Fibroblast of skin of back (primary cell): ENCODE measurements at places on chromosomes 3 and 15.

GRCh38 chr3:144963810-144964209 lies 992.2 kb downstream of the DIPK2A start:
- no peak for DNase-seq

GRCh38 chr3:127002195-127003174 lies 19.6 kb downstream of the PLXNA1 start:
- DNase-seq, result peak; percentile 94

DNA sequence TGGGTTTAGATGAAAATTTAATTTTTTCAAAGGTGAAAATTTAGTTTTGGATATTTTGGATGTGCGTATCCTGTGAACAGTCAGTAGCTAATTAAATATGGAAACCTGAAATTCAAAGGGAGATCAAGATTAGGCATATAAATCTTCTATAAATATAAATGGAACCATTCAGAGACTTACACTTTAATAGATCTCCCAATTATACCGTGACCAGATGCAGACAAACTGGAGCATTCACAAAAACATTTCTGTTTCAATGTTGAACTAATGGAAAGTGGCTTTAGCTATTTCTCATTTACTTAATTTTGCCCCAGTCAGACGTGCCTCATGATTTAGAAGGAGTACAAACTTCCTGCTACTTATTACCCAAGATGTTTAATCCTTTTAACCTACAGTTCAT lies 29.1 kb upstream of the POU1F1 start:
- no peak for DNase-seq

DNA sequence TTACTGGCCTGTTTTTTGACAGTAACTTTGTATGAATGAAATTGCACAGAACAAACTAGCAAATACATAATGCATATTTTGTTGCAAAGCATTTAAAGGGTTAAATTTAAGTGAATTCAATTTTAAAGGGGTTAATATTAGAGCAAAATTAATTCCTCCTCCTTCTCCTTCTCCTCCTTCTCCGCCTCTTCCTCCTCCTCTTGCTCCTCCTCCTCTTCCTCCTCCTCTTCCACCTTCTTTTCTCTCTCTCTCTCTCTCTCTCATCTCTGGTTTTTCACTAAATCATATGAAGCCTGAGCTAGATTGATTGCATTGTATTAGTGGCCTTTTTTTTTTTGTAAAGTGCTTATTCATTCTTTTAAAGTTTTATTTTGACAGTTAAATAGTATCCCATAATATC lies 154.5 kb downstream of the THRB start:
- DNase-seq, result no peak

- no peak for DNase-seq
Measured at GRCh38 chr15:70180186-70180875, 82.6 kb upstream of the TLE3 start.

DNA sequence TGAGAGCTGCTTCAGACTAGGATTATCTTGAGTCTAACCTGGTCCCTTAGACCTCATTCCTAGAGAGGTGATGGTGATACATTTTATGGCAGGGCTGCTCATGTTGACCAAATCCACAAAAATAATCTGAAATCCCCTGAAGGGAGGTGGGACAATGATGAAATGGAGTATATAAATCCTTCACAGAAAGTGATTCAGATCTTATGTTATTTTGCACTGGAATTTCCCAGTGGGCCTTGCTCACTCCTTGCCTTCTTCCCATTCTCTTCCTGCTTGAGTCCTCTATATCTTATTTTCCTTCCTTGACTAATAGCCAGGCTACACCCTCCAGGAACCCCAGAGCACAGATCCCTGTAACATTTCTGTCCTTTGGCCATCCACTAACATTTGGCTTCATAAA lies 10.4 kb upstream of the TMEM202 start:
- no peak for DNase-seq

- no peak for DNase-seq
Measured at GRCh38 chr3:42355612-42356011, 54.8 kb downstream of the LYZL4 start.

DNA sequence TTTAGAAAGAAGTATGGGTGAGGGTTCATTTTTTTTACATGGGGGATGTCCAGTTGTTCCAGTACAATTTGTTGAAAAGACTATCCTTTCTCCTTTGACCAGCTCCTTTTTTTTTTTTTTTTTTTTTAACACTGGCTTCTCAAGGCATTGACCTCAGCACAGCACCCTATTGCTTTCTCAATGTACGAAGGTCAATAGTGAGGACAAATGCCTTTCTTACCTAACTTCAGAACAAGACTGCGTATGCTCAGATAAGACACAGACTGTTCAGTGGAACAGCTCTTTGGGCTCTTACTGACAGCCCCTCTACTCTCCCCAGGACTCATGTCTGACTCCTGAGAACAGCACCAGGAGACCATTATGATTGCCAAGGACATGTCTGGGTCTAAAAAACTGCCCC lies 10.4 kb upstream of the CILP start:
- no peak for DNase-seq

GRCh38 chr3:174337227-174337626 lies 521.9 kb upstream of the NAALADL2 start:
- DNase-seq, result no peak

- no peak for DNase-seq
Measured at GRCh38 chr15:67465196-67465952, 55.6 kb upstream of the C15orf61 start.

GRCh38 chr3:132317229-132317948 lies at the start of gene ACP3:
ACP3 (plus strand) TSS chr3:132317407; CDS start chr3:132317457, 50 bp downstream.
- DNase-seq, result peak; percentile 18

- DNase-seq, result no peak
Measured at GRCh38 chr3:100169201-100169920, 55.1 kb upstream of the FILIP1L start.

DNA sequence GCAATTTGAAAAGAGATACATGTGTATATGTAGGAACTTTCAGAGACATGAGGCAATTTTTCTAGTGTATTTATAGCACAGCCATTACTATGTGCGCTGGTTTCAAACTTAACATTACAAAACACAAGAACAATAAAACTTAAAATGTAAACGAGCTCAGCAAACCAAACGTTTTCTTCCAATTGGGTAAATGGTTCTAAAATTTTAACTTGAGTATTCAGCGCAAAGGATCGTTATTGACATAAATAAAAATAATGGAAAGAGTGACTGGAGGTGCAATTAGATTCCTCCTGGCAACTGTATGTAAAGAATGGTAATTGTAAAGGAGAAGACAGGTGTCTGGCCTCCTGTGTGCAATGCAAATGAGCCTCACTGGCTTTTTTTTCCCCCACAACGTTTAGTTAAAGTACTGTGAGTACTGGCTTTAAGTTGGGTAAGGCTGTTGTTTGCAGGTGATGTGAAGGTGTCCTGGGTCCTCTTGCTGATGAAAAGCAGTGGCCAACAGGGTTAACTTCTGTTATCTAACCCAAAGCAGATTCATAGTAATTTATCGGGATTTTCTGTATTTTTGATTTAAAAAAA lies 14.1 kb upstream of the GADL1 start:
- DNase-seq, result no peak

DNA sequence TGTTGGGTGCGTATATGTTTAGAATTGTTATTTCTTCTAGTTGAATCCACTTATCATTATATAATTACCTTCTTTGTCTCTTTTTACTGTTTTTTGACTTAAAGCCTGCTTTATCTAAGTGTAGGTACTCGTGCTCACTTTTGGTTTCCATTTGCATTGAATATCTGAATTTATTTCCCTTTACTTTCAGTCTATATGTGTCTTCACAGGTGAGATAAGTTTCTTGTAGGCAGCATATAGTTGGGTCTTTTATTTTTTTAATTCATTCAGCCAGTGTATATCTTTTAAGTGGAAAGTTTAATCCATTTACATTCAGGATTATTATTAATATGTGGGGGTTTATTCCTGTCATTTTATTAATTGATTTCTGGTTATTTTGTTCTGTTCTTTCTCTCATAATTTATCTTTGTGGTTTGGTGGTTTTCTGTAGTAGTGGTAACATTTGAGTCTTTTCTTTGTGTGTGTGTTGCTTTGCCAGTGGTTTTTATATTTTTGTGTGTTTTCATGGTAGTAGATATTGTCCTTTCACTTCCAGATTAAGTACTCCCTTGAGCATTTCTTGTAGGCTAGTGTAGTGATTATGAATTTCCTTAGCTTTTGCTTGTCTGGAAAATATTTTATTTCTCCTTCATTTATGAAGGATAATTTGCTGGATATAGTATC lies 27.3 kb downstream of the STT3B start:
- no peak for DNase-seq

GRCh38 chr3:99626417-99626788 lies 12.0 kb upstream of the COL8A1 start:
- no peak for DNase-seq

GRCh38 chr3:148379763-148380382 lies 317.8 kb upstream of the AGTR1 start:
- DNase-seq, result peak; percentile 74

GRCh38 chr3:144229330-144229729 lies 257.7 kb downstream of the DIPK2A start:
- no peak for DNase-seq

DNA sequence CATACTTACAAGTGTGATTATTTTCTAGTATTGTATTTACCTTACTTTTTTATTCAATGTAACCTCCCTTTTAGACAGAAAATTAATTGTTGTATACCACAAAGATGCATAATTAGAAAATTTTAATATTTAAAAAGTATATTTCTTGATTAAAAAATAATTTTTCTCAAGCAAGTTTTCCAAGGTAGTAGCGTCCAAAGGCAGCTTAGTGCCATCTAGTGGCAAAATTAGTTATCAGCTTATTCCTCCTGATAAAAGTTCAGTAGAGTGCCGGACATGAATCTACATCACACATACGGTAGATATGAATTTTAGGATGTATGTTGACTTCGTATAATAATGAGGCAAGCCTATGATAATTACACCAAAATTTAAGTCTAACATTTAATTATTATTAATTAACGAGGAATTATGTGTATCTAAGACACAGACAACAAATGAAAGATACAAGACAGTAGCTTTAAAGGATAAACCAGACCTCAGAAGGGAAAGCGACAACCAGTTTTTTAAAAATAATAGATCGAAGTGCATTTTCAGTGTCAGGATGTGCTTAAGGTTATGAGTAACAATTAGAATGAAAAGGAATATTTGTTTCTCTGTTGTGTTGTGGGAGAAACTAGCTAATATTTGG lies 405.9 kb downstream of the ROBO1 start:
- DNase-seq, result peak; percentile 53

GRCh38 chr3:78314327-78314726 lies 1274.4 kb downstream of the ROBO2 start:
- no peak for DNase-seq

DNA sequence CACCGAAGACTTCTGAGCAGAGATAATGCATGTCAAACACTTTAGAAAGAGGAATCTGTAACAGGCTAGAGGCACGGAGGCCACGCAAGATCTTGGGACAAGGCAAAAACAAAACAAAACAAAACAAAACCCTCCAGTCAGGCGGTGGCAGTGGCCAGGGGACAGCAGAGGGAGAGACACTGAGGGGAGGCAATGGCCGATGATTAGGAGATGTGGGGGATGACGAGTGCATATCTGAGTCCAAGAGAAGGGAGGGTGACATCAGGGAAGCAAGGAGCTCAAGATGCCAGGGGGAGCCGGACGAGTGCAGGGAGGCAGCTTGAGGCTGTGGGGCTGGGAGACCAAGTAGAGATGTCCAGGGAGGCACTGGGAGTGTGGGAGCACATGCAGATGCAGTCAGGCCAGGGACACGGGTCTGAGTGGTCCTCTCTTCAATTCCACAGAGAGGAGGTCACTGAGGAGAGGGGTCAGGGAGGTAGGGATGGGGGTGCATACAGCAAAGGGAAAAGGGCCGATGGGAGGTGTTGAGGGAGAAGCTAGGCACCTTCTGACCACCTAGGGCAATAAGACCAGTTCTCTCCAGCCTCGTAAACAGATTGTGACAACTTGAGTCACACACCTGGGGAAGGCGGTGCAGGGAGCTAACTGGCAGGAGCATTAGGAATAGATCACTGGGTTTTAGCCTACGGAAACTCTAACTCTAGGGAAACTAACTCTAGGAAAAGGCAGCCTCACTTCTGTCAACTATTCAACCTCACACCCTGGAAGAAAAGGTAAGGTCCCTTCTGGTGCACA lies 29.6 kb downstream of the SLCO2A1 start:
- DNase-seq, result no peak

DNA sequence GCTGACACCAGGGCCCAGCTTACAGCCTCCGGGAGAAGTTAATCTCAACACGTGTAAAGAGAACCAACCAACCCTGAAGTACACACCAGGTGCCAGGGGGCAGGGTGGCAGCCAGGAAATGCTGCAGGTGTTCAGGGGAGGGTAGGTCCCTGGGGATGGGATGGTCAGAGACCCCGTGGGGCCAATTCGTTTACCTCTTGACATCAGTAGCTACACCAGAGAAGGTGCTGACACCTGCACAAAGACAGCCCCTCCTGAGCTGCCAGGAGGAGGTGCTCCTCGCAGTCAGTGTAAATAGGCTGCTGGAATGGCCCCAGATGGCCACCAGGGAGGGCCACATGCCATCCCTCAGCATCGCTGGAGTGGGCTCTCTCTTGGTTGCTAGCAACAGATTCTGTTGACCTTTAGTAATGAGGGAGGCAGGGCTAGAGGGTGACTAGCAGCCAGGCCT lies 52.8 kb downstream of the CORO2B start:
- no peak for DNase-seq

DNA sequence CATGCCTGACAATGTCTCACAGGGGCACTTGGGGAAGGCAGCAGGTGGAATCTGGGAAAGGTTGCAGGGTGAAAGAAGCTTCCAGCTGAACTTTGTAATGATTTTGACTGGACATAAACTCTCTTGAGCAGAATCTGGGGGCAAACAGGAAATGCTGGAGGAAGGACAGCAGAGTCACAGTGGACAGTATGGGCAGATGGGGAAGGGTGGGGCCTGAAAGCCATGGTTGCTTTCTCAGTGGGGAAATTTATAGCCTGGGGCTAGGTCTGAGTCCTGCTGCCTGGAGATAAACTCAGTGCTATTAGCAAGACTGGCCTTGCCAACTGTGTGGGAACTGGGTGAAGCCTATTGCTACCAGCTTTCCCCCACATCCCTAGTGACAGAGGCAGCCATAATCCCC lies 203.2 kb downstream of the OSBPL10 start:
- no peak for DNase-seq

DNA sequence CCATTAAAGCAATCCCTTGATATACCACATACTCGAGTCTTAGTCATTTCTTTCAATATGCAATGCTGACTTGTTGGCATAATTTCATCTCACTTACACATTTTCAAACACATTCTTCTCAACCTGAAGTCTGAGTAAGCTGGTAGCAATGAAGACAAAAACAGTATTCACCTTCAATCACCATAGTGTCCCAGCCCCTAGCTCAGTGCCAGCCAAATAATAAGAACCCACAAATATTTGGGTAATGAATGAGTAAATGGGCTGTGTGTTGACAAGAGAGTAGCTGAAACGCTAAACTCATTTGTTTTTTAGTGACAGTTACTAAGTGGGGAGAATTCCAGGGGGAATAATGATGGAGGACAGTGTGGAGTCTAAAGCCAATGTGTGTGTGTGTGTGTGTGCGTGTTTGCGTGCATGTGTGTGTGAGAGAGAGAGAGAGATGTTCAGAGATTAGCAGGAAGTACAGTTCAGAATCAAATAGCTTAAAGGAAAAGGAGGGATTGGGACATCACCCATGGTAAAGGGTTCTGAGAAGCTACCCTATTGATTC lies 165.7 kb downstream of the GAP43 start:
- DNase-seq, result peak; percentile 99

- DNase-seq, result no peak
Measured at GRCh38 chr3:51224843-51225242, 160.2 kb upstream of the MANF start.
